ENCODE measurements at places on chromosomes 13 and 19.
A peak's percentile ranks its signal among the peaks of the same experiment; 100 is the strongest.

- DNase-seq, result no peak
Observed at GRCh38 chr19:51128227-51128626, 3.5 kb downstream of the SIGLEC9 start.

DNA sequence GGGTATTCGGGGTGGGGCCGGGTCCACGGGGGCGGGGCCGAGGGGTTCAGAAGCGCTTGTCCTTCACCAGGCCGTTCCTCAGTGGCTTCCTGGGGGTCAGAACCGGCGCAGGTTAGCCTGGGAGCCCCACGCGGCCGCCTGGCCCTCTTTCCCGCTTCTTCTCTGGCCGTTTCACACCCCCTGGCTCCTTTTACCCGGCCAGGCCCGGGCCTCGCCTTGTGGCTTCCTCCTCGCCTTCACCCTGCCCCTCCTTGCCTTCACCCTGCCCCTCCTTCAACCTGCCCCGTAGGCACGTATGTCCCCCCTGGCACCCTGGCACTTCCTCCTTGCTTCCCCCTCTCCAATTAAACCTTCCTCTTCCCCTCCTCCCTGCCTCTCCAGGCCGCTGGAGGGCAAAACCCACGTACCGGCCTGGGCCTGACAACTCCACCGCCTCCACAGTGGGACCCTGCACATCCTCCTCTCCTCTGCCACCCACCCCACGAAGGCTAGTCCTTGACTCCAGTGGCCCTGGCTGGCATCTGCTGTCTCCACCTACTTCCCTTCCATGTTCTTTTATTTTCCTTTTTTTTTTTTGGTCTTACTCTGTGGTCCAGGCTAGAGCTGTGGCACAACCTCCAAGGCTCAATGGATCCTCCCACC, 25.3 kb downstream of the CERS1 start:
- no peak for DNase-seq

DNA sequence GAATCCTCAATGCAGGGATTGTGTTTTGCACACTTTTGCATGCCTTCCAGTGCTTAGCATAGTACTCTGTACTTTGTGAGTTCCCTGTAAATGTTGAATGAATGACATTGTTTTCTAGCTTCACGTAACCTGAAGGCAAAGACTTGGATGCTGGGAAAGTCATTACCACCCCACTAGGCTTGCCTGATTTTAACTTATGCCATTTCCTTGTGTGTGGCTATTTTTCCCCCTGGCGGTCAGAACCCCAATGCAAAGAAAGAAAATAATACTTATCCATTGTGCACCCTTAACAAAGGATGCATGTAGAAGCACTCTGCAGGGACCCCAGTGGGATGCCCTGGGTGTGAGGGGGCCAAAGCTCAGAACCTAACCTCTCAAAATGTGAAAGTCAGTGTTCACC, 1.2 kb upstream of the ENOX1 start:
- DNase-seq, result no peak

GRCh38 chr13:78680115-78680561, 21.2 kb upstream of the OBI1 start:
- no peak for DNase-seq

DNA sequence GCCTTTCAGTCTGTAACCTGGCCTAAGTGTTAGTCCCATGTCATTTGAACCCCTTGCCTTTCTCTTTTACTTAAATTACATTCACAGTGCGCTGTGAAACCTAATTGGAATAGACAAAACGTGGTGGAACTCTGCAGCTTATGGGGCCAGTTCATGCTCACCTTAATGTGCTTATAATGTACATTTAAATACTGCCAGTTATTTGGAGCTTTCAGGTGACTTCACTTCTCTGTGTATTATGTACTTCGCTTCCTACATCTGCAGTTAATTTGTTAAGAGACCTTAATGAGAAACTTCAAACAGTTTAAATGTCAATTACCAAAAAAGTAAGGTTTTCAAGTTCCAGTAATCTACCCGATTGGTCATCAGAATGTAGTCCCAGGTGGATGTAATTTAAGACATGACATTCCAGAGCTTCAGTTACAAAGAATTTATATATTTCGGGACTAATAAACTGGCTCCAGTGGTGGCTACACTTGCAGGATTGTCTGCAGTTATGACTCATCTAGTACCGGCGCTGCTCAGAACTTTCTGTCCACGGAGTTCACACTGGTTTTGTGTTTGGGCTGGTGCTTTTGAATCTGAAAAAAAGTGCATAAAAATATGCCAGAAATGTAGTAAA, 125.3 kb downstream of the TM9SF2 start:
- no peak for DNase-seq

GRCh38 chr19:28831462-28831861, 381.5 kb downstream of the UQCRFS1 start:
- DNase-seq, result no peak

DNA sequence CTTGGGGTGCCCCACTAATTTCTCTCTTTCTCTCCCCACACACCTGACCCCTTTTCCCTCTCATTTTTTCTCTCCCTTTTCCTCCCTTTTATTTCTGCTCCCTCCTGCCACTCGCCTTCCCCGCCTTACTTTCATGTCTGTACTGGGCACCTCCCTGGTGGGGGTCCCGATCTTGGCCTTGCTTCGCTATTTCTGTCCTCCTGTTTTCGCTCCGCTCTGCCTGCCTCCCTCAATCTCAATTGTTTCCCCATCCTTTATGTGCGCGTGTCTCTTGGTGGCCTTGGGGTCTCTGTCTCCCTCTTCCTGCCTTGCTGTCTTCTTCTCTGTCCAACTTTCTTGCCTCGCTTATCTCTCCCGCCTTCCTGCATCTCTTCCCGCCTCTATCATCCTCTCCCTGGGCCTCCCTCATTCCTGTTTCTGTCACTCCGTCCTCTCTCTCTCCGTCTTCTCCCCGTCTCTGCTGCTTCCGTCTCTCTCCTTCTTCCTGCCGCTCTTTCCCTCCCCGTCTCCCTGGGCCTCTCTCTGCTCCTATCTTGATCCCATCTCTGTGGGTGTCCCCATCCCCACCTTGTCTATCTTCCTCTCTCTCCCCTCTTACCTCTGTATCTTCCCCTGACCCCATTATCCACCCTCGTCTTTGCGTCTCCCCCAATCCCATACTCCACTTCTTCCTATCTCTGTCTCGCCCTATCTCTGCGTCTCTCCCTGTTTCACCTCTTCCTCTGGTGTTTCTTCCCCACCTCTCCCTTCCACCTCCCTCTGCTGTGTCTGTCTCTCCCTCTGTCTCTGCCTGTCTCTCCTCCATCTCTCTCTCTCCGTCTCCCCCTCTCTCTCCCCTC, 4.0 kb downstream of the GRIN2D start:
- DNase-seq, result no peak

DNA sequence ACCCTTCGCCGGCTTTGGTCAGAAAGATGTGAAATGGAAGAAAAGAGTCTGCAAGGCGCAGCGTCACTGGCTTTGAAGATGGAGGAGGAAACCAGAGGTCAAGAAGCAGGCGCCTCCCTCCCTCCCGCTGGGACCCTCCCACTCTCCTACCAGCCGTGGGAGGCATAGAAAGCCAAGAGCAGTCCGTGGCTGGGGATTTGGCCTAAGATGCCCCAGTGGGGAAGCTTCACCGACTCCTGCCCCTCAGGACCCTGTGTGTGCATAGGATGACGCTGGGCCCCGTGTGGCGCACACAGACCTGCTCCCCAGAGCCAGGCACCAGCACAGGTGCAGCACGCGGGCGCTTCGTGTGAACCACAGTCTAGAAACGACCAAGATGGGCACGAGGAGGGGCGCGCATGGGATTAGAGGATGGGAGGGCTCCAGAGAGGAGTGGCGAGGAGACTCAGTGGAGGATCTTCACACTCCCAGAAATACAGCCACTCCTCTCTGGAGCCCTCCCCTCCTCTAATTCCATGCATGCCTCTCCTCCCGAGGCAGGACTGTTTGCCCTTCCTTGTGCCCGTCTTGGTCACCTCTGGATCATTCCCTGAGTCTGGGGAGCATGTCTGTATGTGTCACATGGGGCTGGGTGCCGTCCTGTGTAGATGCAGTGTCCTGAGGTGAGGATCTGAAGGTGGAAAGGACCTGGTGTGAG, 194.3 kb downstream of the TEX29 start:
- no peak for DNase-seq

- DNase-seq, result no peak
Observed at GRCh38 chr19:56189785-56190184, 7.8 kb downstream of the ZSCAN5B start.

DNA sequence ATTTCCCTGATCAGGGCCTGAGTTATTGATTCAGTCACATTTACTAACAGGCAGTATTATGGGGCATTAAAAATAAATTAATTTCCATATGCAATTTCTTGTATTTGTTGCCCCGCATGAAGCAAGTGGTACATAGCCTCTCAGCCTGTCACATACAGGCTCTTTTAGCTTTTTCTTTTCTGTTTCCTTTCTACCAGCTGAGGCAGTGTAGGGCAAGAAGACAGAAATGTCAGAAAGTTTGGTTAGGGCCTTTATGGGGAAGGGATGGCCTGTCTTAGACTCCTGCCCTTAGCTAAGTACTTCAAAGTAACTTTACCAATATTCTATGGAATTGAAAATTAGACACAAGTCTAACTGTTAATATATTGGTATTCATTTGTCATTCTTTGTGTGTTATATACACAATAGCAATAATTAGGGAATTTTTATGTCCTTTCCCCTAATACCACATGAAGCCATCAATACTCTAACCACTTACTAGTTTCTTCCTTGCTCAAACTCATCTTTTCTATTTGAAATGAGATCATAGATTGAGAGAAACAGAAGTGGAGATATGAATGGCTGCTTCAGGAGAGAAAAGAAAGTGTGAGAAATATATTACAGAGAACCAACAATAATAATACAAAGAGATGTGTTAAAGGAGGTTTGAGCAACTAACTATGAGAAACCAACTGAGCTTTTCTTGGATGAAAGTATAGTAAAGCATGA, 669.6 kb downstream of the PCDH17 start:
- DNase-seq, result no peak

GRCh38 chr19:33212436-33213172, 13.0 kb downstream of the SLC7A10 start:
- no peak for DNase-seq

- DNase-seq, result peak; percentile 59
Observed at GRCh38 chr19:14563989-14564651, 7.7 kb downstream of the NDUFB7 start.

DNA sequence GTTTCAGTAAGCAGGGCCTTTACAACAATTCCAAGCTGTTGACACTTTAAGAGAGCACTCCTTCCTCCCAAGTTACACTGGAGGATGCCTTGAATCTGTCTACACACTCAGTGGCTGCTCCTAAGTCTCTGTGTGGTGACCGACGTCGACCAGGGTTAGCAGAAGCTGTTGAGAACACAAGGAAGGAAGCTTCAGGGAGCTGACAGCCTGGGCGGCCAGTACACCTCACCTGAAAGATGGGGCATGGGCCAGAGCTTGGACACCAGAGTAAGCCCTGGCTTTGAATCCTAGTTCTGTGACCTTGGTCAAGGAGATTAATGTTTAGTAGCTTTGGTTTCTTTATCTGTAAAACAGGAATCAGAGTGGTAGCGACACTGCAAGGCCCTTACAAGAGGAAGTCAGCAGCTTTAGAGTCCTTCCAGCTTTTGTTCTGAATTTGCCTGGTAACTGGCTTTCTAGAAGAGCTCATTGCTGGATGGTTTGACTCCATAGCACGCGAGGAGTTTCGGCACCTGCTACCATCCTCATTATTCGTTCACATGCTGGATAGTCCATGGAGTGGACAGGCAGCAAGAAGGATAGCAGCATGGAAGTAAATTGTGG, 214.2 kb downstream of the FGF9 start:
- DNase-seq, result no peak

DNA sequence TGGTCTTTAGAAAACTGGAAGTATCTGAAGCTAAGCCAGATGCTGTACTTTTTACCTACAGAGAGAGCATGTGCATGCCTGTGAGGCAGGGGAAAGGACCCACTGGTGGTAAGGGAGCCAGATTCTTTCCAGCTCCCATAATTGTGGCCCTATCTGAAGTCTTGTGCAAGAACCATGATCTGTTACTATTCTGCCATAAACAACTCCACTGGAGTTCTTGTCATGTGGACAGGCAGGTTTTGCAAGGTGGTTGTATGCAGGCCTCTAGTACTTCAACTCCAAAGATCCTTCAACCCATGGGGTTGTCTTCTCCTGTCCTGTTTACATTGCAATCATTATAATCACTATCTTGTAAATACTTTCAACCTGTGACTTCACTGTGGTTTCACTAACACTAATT, 14.1 kb downstream of the PROSER1 start:
- DNase-seq, result no peak

DNA sequence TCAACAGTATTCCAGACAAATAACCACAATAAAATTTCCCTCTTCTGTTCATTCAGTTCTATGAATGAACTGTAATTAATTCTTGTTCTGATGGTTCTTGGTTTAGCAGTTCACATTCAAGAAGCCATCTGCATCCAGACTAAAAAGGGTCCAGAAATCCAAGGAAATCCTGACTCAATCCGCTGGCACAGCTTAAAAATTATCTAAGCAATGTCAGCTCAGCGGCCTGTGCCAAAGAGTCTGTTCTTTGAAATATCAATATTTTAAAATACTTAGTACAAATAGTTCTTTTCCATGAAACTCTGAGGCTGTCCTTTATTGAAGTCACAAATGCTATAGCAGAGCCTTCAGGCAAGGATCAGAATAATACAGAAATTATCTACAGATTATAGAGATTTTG, 57.2 kb downstream of the DHRS12 start:
- no peak for DNase-seq

DNA sequence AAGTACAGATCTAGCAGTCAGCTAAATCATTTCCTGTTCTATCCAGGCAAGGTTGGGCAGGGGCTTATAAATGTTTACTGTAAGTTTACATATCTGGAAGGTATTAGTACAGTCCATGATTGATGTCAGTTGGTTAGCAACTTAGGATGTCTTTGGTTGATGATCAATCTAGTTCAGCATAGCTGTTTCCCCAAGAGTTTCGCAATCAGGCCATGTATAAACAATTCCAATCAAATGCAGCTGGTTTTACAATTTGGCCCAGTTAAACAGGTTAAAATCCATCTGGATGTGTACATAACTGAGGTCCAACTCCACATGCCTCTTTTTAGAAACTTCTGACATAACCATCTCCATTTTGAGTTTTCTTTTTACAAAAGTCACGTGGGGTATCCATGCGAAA, 6.9 kb downstream of the ZNF221 start:
- no peak for DNase-seq

DNA sequence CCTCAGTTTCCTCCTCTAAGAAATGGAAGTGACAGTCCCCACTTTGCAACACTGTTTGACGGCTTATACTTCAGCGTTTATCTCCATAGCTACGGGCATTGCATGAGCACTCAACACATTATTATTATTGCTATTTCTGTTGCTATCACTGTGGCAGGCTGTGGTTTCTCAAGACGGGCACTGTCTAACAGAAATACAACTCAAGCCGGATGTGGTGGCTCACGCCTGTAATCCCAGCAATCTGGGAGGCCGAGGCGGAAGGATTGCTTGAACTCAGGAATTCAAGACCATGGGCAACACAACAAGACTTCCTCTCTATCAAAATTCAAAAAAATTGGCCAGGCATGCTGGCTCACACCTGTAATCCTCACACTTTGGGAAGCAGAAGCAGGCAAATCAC, 4.9 kb upstream of the ZSWIM4 start:
- DNase-seq, result peak; percentile 76

DNA sequence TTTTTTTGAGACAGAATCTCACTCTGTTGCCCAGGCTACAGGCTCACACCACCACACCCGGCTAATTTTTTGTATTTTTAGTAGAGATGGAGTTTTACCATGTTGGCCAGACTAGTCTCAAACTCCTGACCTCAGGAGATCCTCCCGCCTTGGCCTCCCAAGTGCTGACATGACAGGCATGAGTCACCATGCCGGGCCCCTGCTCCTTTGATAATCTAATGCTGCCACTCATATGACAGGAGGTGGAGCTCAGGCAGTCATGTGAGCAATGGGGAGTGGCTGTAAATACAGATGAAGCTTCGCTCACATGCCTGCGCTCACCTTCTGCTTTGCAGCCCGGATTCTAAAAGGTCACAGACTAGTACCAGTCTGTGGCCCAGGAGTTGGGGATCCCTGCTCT, 25.1 kb downstream of the ARHGEF18 start:
- no peak for DNase-seq

Data from CD4-positive, alpha-beta T cell treated with Interleukin-21 for 1 hour (primary cell).